ENCODE measurements at places on chromosomes 2 and 18.
A peak's percentile ranks its signal among the peaks of the same experiment; 100 is the strongest.

DNA sequence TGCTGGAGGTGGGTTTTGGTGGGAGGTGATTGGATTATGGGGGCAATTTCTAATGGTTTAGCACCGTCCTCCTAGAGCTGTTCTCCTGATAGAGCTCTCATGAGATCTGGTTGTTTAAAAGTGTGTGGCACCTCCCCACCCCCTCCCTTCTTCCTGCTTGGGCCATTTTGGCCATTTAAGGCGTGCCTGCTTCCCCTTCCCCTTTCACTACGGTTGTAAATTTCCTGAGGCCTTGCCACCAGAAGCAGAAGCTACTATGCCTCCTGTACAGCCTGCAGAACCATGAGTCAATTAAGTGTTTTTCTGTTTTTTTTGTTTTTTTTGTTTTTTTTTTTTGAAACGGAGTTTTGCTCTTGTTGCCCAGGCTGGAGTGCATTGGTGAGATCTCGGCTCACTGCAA is 335.7 kb upstream of the HS6ST1 start:
- DNase-seq, result no peak

- no peak for DNase-seq
Measured at GRCh38 chr18:71352618-71353017, 1063.8 kb downstream of the SOCS6 start.

DNA sequence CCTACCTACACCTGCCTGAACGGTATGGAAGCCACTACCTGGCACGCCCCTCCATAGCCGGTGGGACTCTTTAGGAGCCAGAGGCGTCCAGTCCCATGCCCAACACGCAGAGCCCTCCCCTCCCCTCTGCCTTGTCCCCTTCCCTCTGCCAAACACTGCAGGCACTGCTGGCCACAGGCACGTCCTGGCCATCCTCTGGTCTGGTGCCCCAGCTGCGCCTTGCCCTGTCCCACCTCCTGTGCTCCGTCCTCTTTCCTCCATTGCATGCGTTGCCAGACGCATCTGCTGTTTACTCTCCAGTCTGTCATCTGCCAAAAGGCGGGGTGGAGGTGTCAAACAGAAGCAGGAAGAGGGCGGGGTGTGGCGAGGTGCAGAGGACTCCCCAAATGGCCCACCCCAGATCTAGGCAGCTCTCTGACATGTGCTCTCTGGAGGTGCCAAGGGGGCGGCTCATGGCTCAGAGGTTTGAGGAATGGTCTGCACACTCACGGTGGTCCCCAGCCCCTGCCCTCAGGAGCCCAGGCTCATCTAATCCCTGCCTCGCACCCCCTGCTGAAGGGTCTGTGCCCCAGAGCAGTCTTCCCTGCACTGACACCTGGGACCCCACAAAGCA is 45.1 kb downstream of the HS6ST1 start:
- DNase-seq, result no peak

GRCh38 chr2:222813177-222813843 is 47.5 kb upstream of the ACSL3 start:
- no peak for DNase-seq

DNA sequence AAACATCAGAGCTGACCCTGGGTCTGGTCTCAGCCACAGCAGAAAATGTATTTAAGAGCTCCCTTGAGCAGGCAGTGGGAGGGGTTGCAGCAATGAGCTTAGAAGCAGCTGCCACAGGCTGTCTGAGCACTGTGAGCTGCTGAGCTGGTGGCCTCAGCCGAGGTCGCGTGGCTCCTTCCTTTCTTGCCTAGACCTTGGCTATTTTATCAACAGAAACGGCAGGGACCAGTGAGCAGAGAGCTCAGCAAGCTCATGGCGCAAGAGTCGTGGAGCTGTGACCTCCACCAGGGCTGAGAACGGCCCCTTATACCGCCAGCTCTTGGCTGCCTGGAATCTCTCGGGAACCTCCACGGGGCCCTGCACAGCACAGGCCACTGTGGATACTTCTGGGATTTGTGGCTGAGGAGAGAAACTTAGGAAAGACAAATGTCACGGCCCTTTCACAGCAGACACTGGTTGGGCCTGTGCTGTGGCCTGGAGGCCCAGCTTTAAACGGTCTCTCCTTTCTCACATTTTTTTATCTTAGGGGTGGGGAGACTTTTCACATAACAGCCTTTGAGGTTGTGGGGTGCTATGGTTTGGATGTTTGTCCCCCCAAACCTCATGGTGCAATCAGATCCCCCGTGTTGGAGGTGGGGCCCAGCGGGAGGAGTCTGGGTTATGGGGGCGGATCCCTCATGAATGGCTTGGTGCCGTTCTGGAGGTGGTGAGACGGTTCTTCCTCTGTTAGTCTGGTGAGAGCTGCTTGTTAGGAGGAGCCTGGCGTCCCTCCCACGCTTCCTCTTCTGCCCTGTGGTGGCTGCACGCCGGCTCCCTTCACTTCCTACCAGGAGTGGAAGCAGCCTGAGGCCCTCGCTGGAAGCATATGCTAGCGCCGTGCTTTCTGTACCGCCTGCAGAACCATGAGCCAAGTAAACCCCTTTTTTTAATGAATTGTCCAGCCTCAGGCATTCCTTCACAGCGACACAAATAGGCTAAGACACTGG is 1.7 kb downstream of the ALLC start:
- no peak for DNase-seq

DNA sequence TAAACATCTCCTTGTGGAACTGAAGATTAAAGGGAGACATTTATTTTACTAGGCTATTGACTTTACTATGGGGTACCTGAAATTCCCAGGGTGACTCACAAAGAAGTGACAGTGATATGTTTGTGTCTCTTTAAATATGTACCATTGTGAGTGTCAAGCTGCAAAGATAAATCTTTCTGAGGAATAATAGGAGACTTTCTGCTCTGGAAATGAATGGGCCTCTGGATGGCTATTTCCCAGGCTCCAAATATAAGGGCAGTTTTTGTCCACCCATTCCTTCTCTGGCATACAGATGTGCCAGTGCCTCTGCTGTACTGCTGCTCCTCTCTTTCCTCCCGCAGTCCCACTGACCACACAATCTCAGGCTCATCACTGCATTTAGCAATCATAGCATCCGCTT is 586.4 kb upstream of the CNTNAP5 start:
- DNase-seq, result no peak

GRCh38 chr2:236120141-236120601 is 48.0 kb downstream of the GBX2 start:
- no peak for DNase-seq

DNA sequence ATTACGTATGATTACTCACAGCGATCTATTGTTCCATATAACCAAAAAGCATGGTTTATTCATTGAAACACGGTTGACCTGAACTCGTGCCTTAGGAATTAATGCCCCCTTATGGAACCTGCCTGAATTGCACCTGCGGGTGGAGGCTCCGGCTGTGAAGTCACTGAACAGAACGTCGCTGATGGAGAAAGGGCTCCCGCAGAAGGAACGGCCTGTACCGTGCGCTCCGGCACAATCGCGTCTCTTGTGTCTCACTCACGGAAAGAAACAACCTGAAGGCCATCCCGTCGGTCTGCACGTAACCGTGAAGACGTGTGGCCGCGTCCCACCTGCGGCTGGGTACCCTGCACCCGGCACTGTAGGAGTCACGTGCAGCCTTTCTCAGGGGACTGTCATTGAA is 133.1 kb downstream of the NFATC1 start:
- peak; percentile 66 for DNase-seq

DNA sequence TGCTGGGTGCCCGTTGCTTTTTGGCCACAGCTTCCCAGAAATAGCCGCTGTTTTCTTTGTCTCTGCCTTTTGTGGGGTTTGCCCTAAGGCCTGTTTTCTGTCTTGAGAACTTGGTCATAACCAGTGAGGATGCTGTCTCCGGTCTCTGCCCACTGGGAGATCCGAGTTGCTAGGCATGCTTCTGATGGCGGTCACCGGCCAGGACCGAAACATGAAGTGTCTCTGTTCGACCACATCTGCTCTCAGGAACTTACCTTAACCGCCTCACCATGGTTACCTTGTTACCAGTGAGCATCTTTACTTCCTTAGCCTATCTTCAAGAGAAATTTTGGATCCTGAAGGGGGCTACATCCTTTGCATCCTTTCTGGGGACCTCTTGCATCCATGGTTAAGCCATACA is 91.9 kb downstream of the RTP5 start:
- no peak for DNase-seq

GRCh38 chr18:77086656-77087392 is 45.8 kb downstream of the MBP start:
- no peak for DNase-seq

DNA sequence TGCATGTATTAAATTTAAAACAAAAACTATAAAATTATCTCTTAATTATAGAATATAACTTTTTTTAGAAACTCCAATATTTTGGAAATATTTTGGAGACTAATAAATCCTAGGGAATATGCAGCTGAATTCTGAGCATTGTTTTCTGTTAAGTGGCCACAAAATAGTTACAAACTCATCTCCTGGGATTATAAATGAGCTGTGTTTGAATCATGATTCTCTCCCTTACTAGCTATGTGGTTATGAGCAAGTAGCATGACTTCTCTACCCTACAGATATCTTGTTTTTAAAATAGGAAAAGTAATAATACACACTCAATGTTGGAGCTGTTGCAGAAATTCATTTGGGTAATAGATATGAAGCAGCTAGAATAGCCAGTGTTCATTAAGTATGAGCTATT is 137.9 kb upstream of the ITGA4 start:
- DNase-seq, result no peak

GRCh38 chr2:210269148-210269547 is 43.9 kb upstream of the ACADL start:
- DNase-seq, result no peak

- no peak for DNase-seq
Measured at GRCh38 chr2:187654535-187654934, 100.3 kb upstream of the TFPI start.

GRCh38 chr2:159131914-159132281 is 154.6 kb downstream of the WDSUB1 start:
- no peak for DNase-seq

GRCh38 chr2:74041182-74041581 is 56.5 kb downstream of the TET3 start:
- no peak for DNase-seq

DNA sequence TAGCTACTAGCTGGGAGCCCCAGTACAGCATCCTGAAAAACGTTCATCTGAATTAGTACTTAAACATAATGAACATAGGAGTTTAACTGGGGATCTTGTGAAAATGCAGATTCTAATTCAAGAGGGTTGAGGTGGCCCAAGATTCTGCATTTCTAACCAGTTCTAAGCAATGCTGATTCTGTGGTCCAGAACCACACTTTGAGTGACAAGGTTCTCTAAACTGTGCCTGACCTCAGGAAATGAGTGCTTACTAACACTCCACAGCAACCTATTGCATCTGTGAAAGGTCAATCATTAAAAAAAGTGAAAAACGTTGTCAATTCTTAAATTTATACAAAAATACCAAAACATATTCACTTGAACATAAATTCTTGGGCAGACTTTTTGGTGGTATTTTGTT is 157.1 kb upstream of the ZFP36L2 start:
- DNase-seq, result no peak

DNA sequence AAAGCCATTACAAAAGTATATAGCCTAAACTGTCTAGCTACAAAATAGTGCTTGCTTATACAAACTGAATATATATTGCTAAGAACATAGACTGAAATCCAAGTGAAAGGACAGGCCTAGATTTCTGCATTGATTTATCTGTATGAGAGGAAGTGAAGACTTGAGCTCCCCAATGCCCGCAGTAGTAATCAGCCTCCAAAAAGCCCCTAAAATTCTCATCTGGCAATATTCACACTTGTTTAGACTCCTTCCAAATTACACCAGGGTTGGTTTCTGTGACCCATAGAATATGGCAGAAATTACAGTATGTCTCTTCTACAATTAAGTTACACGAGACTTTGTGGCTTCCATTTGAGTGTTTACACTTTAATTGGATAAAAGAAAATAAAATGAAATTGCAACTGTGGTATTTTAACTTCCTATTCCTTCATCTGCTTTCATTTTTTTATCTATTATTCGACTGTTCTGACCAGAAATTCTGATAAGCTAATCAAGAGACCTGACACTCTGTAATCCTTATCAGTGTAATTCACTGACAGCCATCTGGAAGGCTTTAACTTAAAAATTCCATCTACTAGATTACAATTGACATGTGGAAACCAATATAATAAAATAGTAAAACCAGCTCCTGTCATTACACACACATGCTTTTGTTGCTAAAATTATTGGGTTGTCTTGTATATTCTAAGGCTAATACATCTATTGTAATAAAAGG is 21.1 kb downstream of the ABCB11 start:
- DNase-seq, result no peak

DNA sequence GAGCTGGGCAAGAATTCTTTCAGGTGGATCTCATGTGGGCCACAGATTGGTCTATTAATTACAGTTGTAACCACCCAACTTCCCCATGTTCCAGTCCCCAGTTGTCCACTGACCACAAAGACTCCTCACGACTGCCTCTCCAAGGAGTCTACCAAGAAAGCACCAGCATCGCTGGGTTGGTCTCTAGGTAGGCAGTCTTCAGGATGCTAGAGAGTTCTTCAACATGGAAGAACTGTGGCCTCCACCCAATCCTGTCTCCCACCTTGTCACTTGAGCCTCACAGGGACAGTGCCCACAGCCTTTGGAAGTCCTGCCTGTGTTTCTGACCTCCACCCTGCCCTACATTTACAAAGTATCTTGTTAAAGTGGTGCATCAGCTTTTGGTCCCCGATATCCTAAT is 184.7 kb upstream of the FN1 start:
- no peak for DNase-seq

GRCh38 chr2:46294176-46294836 is 2.9 kb upstream of the EPAS1 start:
- DNase-seq, result peak; percentile 36

DNA sequence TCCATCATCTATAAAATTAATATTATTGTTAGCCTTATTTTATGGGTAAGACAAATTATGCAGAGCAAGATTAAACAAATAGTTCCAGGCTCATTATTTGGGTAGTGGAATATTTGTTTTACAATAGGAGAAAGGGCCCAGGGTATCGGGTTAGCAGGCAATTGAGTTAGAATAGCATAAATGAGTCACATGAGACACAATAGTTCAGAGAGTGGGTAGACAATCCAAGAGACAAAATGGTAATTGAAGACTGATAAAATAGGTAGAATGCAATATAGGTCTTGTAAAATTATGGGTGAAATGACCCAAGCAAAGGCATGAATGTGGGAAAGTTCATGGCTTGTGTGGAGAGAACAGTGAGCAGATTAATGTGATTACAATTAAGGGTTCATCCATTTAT is 790.9 kb upstream of the GCFC2 start:
- DNase-seq, result no peak

- no peak for DNase-seq
Measured at GRCh38 chr2:152098496-152099366, at the start of gene CACNB4. Gene CACNB4 (minus strand): TSS chr2:152099044.

DNA sequence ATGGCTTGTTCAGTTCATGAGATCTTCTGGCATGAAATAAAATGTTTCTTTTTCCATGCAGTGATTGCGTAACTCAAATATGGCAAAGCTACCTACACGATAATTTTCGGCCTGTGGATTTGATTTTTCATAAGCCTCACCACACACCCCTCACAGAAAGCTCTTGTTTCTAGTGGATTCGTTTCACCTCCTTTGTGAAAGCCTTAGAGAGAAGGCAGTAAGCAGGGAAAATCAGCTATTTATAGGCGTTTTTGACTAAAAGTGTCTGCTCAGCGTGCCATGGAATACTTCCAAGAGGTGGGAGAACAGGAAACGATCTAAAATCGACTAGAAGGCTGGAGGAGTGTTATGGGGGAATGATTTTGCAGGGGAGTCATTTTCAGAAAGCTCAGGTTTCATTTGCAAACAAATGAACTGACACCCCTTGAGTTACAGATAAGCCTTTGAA is 417.9 kb downstream of the TGIF1 start:
- no peak for DNase-seq
